ENCODE measurements at places on chromosomes 2 and 18.

- DNase-seq: no peak
These were observed 154.0 kb downstream of the CLIP4 start for GRCh38 chr2:29269095-29269764.

- DNase-seq: no peak
These were observed 724.5 kb downstream of the EPHA4 start for GRCh38 chr2:220847589-220847988.

DNA sequence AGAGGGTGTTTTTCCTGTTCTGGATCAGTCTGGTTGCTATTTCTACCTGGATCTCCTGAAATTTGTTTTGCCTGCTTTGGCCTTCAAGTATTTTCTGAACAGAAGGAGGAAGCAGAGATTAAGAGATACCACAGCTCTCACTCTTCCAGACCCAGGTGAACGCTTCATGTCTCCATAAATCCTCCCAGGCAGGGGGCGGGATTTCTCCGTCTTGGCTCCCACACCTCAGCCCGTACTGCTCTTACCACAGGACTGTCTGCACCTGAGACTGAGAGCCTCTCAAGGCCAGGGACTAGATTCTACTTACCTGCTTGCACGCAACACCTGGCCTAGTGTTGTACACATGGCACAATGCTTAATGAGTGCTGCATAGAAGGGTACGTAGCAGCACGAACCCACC lies 59.9 kb upstream of the LRPPRC start:
- DNase-seq: no peak

GRCh38 chr2:216665717-216666116 lies 29.6 kb downstream of the IGFBP5 start:
- DNase-seq: no peak

DNA sequence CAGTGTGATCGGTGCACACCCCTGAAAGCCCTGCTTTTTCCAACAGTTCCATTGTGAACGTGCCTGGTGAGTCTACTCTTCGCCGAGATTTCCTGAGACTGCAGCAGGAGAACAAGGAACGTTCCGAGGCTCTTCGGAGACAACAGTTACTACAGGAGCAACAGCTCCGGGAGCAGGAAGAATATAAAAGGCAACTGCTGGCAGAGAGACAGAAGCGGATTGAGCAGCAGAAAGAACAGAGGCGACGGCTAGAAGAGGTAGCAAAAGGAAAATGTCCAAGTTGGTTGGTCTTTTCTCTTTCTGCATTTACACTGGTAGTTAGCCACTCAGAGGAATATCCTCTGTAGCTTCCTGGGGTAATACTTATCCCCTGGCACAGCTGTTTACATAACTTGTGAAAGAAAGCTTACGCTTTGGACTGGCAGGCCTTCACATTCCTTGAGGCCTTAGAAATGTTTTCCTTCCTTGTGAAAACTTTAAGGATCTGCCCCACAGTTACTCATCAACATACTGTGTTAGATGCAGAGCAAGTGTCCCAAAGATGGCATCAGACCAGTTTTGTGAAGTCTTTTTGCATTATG lies 146.6 kb downstream of the MAP4K4 start:
- DNase-seq: no peak

DNA sequence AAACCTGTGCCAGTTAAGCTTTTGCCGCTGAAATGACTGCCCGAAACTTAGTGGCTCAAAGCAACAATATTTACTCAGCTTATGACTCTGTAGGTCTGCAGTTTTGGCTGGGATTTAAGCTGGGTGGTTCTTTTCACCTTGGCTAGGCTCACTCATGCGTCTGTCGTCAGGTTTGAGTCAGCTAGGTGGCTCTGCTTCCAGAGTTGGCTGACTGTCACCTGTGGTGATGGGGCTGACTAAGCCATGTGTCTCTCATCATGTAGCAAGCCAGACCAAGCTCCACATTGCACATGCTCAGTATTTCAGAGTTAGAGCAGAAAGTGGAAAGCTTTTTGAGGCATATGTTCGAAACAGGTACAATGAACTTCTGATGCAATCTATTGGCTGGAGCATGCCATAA lies 354.8 kb downstream of the MEIS1 start:
- DNase-seq: no peak

- no peak for DNase-seq
These were observed 303.2 kb upstream of the MC4R start for GRCh38 chr18:60675801-60676200.

GRCh38 chr2:65096948-65097347 lies 33.0 kb downstream of the RAB1A start:
- no peak for DNase-seq

DNA sequence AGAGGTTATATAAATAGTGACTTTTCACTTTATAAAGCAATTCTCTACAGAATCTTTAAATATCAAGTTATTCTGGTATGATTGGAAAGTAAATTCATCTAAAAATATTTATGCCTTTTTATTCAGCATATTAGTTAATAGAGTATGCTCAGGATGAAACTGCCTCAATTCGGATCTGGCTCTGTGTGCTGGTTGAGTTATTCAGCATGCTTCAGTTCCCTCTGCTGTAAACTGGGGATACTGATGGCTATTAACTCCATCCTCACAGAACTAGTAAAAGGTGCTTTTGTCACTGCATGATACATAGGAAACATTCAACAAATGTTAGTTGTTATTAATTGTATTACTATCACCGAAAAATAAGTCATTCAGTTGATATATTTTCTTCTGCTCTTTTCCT lies 250.3 kb downstream of the NRXN1 start:
- DNase-seq: no peak

- no peak for DNase-seq
These were observed 194.4 kb downstream of the RNF144A start for GRCh38 chr2:7111626-7112025.

DNA sequence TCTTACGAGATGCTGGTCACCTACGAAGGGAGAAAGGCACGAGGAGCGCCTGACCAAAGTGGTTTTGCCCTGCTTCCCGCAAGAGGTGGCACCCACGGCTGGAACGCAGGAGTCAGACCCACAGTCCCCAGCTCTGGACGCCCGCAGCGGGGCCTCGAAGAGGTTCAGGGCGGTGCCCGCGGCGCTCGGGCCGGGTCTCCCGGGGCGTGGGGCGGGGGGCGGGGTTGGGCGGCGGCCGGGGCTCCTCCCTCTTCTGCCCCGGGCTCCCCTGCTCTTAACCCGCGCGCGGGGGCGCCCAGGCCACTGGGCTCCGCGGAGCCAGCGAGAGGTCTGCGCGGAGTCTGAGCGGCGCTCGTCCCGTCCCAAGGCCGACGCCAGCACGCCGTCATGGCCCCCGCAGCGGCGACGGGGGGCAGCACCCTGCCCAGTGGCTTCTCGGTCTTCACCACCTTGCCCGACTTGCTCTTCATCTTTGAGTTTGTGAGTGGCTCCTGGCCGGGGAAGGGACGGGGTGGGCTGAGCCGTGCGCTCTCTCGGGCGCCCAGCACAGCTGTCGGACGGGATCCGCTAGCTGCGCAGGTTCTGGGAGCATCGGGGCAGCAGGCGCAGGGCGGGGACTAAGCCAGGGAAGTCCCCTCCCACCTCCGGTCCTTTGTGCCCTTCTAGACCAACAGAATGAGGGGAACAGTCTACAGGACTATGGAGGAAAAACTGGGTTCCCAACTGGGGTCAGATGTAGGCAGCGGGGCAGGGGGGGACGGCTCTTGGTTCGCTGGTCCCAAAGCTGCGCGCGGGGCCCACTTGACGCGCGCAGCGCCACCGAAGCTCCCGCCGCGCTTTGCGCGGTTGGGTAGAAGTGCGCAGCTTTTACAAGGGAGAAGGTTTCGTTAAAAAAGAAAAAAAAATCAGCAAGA lies at the start of gene MAL:
TSS of gene MAL (plus strand) at position 303 of the 914 bp plus-strand sequence. CDS start at position 388, 85 bp downstream.
- DNase-seq: peak; percentile 14

DNA sequence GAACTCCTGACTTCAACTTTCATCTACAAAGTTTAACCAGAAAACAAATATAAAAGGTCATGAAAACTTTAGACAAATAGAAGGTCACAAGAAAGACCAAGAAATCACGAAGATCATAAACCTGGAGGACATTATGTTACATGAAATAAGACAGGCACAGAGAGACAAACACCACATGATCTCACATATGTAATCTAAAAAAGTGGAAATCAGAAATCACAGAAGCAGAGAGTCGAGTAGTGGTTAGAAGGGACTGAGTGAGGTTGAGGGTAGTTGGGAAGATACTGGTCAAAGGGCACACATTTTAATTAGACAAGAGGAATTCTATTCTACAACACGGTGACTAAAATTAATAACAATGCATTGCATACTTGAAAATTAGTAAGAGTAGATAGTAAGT lies 1.4 kb downstream of the GCFC2 start:
- DNase-seq: no peak

GRCh38 chr2:54065891-54066290 lies 49.5 kb upstream of the ACYP2 start:
- no peak for DNase-seq

DNA sequence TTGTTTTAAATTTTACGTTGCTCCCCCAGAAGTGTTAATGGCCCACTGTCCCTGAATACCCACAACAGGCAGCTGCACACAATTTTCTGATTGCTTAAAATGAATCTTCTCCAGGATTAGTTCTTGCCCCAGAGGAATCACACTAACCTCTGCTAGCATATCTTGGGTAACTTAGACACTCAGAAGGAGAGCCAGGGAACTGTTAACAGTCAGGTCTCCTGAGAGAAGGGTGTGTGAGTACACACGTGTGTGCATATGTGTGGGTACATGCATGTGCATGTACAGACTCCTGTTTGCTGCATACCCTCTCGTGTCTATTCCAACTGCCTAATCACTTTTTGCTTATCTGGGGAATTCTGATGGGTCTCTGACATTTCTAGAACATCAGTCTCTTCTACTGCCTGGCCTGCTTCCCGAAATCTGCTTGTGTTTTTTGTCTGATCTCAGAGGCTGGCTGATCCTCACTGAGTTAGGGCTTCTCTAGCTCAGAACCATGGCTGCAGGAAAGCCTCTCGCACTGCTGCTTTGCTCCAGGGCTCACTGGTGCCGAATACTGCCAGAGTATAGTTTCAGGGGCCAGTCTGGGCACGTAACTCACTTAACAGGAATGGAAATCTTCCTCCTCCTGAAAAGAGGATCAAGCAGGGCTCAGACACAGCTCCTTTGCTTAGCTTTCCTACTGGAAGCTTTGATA lies 62.8 kb downstream of the PRELID3A start:
- DNase-seq: no peak

- no peak for DNase-seq
These were observed 55.7 kb downstream of the MSH6 start for GRCh38 chr2:47838686-47839085.

DNA sequence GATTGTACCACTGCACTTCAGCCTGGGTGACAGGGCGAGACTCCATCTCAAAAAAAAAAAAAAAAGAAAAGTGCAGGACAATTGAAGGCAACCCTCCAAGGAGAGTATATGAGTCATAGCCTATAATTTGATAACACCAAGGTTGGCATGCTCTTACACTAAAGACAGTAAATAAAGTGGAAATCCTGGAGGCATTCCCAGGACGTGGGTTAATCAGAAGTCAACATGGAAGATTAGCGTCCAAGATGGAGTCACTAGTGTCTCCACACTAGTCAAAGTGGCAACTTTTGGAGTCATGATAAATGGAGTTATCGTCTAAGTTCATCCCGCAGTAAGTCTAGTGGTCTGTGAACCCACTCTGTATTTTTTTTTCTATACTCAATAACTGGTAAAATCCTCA lies 21.2 kb upstream of the UGGT1 start:
- no peak for DNase-seq

- DNase-seq: no peak
These were observed 5.9 kb downstream of the NEU4 start for GRCh38 chr2:241814643-241815476.

DNA sequence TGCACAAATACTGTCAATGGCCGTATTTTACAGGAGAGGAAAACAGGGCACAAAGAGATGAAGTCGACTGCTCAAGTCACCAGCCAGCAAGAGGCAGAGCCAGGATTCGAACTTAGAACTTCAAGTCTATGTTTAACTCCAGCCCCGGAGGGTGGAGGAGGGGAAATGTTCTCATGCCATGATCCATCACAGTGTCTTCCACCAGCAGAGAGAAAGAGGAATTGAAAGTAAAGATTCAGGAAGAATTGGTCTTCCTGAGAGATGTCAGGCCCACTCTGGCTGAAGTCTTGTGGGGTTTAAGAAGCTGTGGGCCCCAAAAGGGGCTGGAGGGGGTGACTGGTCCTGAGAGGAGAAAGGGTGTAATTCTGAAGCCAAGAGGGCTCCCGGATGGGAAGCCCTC lies 260.0 kb downstream of the TNS1 start:
- no peak for DNase-seq

DNA sequence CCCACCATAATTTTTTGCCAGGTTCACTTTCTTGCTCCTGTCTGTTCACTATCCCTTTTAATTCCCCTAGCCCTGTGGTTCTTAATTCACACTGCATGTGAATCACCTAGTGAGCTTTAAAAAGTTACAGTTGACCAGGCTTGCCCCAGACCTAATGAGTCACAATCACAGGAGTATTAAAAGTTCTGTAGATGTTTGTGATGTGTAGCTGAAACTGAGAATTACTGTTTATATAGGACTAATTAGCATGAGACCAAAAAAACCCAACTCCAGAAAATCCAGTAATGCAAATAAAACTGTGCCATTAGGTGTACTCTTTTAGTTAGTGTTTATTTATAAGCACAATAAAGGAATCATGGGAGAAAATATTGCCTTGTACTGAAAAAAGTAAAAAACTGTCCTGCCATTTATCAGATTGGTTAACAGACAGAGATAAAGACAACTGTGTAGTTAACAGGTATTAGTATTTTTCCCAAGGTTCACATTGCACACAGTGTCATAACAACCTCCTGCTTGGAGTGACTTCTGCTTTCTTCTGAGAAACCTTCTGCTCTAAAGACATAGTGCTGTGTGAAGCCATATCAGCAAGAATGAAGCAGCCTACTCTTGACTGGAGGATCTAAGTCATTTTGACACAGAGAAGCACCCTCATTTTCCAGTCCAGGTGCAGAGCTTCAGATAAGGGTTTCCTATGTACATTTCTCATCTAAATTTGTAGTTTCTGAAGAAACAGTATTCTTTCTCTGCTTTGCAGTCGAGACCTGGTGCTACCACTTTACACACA lies 39.0 kb downstream of the VAPA start:
- DNase-seq: no peak

DNA sequence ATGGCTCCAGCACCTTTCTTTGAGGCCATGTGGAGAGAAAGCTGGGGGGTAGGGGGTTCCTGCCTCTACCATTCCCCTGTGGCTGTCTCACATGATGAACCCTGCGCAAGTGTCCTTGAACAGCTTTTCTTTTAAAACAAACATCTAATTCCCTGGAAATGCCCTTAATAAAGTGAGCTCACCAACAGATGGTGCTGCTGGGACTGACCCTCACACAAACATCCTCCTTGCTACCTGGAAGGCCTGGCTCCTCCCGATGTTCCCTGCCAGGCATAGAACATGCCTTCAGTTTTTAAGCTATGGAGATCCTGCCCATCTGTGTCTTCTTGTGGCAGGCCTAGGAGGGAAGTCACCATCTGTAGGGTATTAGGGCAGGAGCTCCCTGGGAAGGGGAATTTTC lies 60.7 kb upstream of the GATA6 start:
- no peak for DNase-seq

- DNase-seq: no peak
These were observed 59.0 kb upstream of the DNMT3A start for GRCh38 chr2:25400576-25401216.

- DNase-seq: no peak
These were observed 68.3 kb downstream of the CD28 start for GRCh38 chr2:203774760-203775159.

GRCh38 chr2:156526950-156527636 lies 90.9 kb downstream of the GPD2 start:
- DNase-seq: no peak
